ENCODE measurements at places on chromosomes 11 and 22.

GRCh38 chr11:60485987-60486386 is 6.6 kb upstream of the MS4A12 start:
- peak; percentile 34 for DNase-seq

GRCh38 chr11:134554106-134554505 is 142.1 kb upstream of the B3GAT1 start:
- no peak for DNase-seq

- DNase-seq = no peak
Observed at GRCh38 chr11:43282607-43283440, 29.0 kb upstream of the API5 start.

DNA sequence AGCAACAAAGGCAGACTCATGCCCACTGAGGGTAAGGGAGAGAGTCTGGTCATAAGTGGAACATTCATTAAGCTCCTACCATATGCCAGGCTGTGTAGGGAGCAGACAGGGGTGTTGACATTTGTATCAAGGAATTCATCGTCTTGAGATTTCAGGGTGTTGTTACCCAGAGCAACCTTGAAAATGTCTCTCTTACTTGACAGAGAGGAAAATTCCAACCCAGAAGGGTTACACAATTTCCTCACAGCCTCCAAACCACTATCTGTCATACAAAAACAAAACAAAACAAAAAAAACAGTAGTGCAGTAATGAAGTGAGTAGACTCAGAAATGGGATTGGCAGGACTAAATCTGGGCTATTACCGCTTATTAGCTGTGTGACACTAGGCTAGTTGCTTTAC is 113.2 kb downstream of the MIAT start:
- DNase-seq = no peak

DNA sequence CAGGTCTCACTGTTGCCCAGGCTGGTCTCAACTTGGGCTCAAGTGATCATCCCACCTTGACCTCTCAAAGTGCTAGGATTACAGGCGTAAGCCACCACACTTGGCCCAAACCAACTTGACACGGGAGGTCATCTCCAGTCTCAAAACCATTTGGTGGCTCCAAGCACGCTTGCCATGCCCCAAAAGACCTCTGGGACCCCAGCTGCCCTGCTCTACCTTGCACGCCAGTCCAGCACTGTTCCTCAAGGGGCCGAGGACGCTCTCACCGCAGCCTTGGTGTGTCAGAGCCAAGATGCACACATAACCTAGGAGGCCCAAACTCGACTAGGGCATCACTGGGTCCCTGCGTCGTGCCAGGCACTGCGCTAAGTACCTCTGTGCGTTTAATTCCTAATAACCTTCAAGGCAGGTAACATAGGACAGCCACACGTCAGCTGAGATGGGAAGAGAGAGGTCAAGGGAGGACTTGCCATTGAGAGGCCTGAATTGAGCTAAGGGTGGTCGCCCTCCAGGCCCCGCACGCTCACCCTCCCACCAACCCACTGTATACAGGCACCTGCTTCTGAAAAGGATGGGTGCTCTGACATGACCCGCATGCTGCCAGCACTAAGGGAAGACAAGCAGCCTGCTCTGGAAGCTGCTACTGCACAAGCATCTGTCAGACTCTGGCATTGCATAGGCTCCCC is 4.6 kb upstream of the GAS2L1 start:
- DNase-seq = no peak

DNA sequence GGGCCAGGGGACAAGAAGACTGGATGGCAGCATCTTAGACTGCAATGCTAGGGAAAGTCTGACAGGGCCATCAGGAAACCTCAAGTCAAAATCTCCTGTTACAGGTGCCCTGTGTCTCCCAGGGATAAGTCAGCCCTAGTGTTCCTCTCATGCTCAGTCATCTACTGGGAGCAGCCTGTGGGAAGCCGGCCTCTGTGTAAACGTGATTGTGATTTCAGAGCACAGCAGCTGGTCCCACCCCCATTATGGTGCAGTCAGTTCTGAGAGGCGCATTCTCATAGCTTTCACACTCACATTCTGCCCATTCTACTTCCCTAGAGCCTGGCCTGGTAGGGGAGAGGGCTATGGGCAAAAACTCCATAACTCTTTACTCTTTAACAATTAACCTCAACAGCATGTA is 7.2 kb upstream of the SLN start:
- DNase-seq = no peak

- DNase-seq = peak; percentile 79
Observed at GRCh38 chr22:49930596-49931412, 12.4 kb downstream of the CRELD2 start.

- DNase-seq = no peak
Observed at GRCh38 chr11:96715208-96715607, 325.4 kb downstream of the JRKL start.

DNA sequence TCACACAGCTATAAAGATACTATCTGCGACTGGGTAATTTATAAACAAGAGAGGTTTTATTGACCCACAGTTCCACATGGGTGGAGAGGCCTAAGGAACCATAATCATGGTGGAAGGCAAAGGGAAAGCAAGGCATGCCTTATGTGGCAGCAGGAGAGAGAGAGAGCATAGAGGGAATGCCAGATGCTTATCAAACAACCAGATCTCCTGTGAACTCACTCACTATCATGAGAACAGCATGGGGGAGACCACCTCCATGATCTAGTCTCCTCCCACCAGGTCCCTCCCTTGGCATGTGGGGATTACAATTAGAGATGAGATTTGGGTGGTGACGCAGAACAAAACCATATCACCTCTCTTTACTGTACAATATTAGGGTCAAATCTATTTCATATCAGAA is 1101.6 kb upstream of the RAG2 start:
- no peak for DNase-seq

DNA sequence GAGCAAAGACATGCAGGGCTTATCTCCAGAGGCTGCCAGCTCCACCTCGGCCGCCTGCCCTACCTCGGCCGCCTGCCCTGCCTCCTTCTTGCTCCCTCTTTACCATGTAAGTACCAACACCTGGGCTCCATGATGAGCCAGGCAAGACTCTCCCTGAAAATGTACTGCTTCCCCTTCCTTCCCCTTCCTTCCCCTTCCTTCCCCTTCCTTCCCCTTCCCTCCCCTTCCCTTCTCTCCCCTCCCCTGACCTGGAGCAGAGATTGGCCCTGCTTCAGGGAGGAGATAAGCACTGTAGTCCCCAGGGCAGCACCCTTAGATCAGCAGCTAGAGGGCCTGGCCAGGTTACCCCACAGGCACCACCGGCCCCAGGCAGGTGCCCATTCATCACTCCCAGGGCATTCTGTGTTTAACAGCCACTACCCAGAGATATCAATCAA is 25.4 kb upstream of the ADORA2A start:
- DNase-seq = no peak

DNA sequence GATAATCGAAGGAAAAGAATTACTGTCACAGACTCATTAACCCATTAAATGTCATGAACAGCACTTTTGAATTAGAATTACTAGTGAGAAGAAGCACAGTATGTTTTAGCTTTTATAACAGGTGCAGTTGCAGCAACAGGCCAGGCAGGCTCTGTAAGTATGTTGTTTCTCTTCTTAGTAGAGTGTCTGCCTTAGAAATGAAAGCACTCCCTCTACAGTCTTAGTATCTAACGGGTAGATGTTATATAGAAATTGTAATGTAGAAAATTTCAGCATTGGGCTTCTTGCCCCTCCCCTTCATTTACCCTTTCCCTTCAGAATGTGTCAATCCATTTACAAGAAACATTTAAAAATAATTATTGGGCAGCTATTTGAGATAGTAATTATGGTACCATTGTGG is 87.4 kb downstream of the HIPK3 start:
- no peak for DNase-seq

- DNase-seq = no peak
Observed at GRCh38 chr22:19571207-19571795, 47.1 kb upstream of the CLDN5 start.

GRCh38 chr22:20582520-20583361 is 75.3 kb downstream of the MED15 start:
- no peak for DNase-seq

GRCh38 chr11:128942817-128943427 is at the start of gene TP53AIP1:
Gene TP53AIP1, minus strand, starts transcription at chr11:128942871. Its CDS starts 5,053 bp downstream, at chr11:128937818.
- DNase-seq = no peak

GRCh38 chr22:18984564-18984963 is 48.5 kb upstream of the PRODH start:
- DNase-seq = no peak

DNA sequence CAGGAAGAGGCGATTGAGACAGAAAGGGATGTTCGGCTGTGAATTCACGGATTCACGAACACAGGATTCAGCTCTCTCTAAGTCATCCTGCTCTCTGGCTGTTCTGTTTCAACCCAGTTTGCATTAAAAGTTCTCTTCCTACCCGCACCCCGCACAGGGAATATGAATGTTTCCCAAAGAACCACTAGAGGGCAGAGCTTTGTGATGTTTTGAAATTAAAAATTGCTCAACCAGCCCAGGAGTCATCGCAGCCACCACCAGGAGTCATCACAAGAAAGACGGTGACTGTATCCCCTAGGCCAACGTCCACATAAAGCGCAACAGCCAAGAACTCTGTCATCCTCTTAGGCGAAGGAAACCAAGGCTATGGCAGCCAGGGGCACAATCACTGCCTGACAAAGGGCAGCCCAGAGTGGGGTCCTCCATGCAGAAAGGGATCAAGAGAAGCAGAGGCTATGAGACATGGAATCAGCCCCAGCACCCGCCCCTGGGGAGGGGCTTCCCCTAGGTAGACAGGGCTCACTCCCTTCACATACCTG is 122.4 kb downstream of the WT1 start:
- peak; percentile 17 for DNase-seq

GRCh38 chr11:31089117-31089516 is 280.4 kb downstream of the DCDC1 start:
- DNase-seq = no peak

- no peak for DNase-seq
Observed at GRCh38 chr11:75147875-75148263, 3.0 kb upstream of the SLCO2B1 start.

GRCh38 chr22:46875089-46875488 is 112.6 kb downstream of the TBC1D22A start:
- DNase-seq = no peak

DNA sequence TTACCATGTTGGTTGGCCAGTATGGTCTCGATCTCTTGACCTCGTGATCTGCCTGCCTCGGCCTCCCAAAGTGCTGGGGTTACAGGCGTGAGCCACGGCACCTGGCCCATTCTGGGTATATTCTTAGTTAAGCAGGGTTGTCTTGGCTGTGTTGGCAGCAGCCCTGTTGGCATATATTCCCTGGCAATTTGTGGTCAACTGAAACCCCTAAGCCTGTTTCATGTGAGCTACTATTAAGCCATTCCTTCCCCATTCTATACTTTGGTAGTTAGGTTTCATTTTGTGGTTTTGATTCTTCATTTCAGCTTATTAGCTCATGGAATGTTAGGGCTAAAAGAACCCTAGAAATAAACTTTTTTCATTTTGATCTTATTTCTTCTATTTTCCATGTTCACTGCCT is 22.2 kb upstream of the IL18BP start:
- DNase-seq = no peak

GRCh38 chr11:17554487-17554886 is 7.4 kb downstream of the OTOG start:
- DNase-seq = no peak

- DNase-seq = no peak
Observed at GRCh38 chr11:44865866-44866272, 84.8 kb downstream of the TP53I11 start.

DNA sequence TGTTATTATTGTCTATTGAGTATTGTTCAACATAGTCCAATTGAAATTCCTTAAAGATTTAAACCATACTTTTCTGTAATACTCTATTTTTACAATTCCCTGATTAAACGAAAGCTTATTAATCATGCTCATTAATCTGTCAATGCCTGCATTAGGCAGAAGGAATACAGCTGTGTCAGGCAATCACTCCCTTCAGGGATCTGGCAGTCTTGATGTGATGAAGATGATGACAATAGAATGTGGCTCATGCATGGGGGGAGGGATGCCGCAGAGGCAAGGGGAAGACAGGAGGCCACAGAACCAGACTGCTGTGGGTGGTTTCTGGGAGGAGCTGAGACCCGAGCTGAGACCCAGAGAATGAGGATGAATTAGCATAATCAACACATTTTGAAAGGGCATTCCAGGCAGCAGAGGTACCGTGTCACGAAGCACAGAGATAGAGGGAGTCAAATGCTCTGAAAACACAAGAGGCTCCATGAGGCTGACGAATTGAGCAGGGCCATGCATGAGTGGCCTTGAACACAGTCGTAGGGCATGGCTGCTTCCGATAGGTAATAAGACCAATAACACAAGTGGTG is 1075.5 kb downstream of the OPCML start:
- no peak for DNase-seq

DNA sequence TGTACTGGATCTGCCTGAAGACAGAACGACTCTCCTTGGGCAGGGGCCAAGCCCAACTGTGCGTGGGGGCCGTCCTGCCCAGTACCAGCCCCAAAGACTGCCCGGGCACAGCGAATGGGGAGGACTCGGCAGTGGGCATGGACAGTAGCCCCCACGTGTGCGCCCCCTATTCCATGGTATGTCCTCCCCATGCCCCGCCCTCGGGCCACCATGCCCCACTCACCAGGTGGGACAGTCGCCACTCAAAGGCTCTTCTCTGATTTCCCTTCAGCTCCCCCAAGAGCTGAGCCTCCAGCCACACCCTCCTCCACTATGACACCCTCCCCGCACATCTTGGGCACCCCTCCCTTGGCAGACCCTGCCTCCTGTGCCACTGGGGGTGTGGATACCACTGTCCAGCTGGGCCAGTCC is 43.5 kb downstream of the GNB1L start:
- DNase-seq = no peak

DNA sequence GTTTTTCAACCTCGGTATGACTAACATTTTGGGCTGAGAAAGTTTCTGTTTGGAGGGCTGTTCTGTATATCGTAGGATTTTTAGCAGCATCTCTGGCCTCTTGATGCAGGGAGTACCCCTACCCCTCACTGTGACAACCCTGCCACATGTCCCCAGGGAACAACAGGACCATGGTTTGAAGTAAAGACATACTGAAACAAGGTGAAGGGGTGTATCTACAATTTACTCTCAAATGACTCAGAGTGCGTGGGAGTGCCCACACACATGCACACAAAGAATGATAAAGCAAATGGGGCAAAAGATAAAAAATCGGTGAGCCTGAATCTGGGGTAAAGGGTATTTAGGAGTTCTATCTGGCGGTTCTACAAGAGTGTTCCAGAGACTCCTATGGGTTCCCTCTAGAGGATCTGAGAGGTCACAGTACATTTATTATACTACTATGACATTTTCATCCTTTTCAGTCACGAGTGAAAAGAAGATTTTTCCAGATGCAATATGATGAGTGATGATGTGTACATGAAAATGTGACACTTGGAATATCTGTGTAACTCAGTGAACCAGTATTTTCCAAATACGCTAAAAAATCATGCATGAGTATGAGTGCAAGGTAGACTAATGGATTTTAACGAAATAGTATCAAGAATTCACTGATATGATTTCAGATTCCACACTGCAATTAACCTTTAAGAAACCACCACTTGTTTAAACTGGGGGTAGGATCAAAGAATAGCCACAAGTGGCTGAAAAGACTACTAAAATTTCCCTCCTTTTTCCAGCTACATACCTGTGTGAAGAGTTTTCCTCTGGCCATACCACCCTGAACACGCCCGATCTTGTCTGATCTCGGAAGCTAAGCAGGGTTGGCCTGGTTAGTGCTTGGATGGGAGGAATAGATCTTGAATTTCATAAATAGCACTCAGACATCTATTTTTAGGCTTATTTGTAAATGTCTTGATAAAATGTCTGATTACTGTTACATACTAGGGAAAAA is 56.3 kb upstream of the YPEL1 start:
- DNase-seq = no peak
